ENCODE measurements at places on chromosomes 1 and 21. TPM values are rescaled to one million over a fixed set of nuclear protein-coding genes. Genes with fewer than 3 reads are reported as not detected.

GRCh38 chr1:234869182-234870019, 259.2 kb downstream of the TOMM20 start:
- DNase-seq, result no peak

The SLAMF6 gene
- 0.99 TPM for total RNA-seq

The PUM1 gene
- 32.3 TPM for total RNA-seq

DNA sequence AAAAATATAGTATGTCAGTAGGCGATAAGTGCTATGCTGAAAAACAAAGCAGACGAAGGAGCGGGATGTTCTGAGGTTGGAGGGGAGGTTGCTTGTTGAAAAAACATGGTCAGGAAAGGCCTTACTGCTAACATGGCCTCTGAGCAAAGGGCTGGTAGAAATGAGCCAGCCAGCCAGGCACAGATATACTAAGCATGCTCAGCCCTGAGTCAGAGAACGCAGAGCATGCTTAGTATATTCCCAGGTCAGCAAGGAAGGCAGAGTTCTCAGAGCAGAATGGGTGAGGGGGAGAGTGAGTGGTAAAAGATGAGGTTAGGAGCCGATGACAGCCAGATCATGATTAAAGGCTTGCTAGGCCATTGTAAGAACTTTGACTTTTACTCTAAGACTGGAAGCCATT, 36.7 kb downstream of the ZBTB40 start:
- no peak for DNase-seq

DNA sequence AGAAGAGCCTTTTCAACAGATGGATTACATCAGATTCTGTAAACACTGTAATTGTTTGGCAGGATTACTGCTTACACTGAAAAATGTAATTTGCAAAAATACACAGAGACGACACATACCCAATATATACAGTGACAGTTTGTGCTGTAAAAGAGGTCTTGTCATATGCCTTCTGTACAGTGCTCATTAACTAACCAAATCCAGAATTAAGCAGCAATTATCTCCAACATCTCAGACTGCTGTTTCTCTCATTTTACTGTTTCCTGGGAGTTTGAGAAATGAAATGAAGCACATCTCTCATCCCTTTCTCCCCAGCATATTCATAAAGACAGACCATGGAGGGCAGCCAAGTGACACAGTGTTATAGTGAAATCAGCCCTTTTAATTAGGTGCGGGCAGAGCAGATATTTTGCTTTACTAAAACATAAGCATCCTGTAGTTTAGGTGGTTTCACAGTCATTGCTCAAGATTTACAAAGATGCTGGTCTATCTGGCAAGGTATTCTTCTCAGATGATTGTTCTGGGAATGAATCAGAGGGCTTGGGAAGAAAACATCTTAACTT, 618.4 kb upstream of the USP24 start:
- no peak for DNase-seq

GRCh38 chr1:226438007-226438406, 30.1 kb upstream of the PARP1 start:
- DNase-seq, result no peak

GRCh38 chr1:196295766-196296165, 312.5 kb downstream of the KCNT2 start:
- no peak for DNase-seq
